ENCODE measurements at places on chromosomes 1 and 21.

GRCh38 chr1:202305168-202305567, 36.6 kb downstream of the UBE2T start:
- DNase-seq, result no peak

GRCh38 chr1:214426426-214426812, 125.0 kb downstream of the PTPN14 start:
- no peak for DNase-seq

GRCh38 chr1:39178541-39179431, 25.7 kb upstream of the MACF1 start:
- no peak for DNase-seq

GRCh38 chr1:17957588-17958267, 149.9 kb upstream of the IGSF21 start:
- no peak for DNase-seq

DNA sequence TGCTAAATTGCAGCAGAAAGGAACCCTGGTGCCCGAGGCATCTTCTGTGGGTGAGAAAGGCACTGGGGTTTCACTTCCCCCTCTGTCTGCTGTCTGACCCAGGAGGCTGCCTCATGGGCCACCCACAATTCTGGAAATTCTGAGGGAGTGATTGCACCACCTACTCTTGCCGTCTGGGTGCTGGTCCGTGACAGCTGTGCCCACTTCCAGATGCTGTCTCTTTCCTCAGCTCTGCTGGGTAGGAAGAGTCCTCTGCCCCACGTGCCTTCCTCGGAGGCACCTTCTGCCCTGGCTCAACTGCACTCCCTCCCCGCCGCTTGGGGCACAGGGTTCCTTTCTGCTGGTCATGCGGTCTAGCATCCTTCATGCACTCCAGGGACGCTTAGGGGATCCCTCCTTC, 96.3 kb downstream of the ARHGEF10L start:
- no peak for DNase-seq

Measured in brain pericyte (primary cell).